ENCODE measurements at places on chromosomes 1 and 21. TPM values are rescaled to one million over a fixed set of nuclear protein-coding genes. Genes with fewer than 3 reads are reported as not detected.

The GPR153 gene
- 1.9 TPM for total RNA-seq

The GSTM5 gene
- not detected for total RNA-seq

DNA sequence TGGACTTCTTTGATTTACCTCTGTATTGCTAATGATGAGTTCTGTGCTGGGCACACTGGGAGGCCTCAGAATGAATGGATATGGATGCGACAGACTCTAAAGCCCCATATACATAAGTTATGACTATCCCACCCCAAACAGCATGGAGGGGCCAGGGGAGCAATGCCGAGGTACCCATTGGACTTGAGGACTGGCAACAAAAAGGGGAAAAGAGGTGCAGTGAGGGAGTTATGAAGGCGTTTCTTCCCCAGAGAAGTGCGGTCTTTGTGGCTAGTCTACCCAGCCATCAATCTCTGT is 15.2 kb upstream of the CDCA8 start:
- DNase-seq: no peak

DNA sequence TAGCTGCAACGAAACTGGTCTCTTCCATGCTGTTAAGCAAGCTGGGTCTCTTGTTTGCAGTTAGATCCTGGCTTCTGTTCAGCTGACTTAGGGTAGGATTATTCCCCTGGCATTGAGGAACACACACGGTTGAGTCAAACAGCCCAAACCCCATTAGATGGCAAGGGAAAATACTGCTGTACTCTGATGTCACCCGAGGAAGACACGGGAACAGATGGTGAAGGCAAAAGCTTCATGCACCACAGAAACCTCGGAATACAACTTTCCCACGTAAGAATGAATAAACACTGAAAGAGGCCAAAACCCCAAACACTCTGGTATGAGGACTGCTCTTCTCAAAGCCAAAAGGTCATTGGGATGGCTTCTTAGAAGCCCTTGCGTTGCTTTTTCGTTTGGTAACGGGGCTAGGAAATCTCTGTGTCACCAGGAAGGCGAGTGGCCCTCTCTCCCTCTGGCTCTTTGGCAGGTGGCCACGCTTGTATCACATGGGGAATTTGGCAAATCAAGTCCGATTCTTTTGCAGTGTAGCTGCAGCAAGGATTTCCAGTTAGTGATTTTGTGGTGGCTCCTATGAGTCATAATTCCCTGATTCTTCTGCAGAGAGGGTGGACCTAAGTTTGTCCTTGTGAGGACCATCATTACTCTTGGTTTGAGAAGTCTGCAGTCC is 16.7 kb upstream of the LYST start:
- peak; percentile 98 for DNase-seq

The PRDM16 gene
- 0.97 TPM for total RNA-seq

The HSPA6 gene
- 0.16 TPM for total RNA-seq

GRCh38 chr1:23403735-23404486 is 20.6 kb downstream of the TCEA3 start:
- DNase-seq: peak; percentile 99
